SHP77 (cell line): ENCODE measurements at places on chromosomes 3 and 15.

- DNase-seq, result no peak
Observed at GRCh38 chr3:87268646-87269211, 7.7 kb downstream of the POU1F1 start.

DNA sequence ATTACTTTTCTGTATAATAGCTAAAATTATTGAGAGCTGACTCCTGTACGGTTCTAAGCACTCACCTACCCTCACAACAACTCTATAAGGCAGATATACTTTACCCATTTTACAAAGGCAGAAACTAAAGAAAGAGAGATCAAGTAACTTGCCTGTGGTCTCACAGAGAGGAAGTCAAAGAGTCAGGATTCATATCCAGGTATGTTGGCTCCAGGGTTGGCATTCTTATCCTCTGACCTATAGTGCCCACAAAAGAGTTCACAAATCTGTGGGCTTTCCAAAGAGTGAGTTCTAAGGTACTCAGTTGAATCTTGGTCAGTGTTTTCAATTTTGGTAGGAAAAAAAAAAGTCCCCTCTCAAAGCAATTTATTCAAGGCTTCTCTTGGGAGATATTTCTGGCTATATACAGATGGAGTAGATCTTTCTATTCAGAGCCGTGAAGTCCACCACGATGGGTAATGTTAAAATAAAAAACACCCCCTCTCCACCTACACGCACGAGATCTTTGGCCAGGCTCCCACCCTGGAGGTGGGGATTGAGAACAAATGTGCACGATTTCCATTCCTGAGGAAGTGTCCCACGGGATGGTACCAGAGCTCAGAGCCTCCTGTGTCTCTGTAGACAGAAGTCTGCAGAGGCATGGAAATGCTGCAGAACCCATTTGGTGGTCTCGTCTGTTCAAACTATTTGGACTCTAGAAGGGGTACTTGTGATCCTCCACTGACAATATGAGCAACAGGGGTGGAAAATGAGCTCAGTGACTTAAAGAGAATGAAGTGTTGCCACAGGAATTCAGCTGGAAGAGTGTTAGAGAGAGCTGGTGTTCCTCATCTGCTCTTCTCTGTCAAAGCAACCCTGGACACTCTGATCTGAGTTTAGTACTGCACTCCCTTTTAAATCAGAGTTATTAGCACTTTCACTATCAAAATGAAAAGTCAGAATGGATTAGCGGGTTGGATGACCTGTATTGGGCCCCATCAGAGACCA is 212.1 kb upstream of the EIF1B start:
- no peak for DNase-seq

GRCh38 chr3:75303741-75304140 is 360.4 kb upstream of the FRG2C start:
- DNase-seq, result no peak

DNA sequence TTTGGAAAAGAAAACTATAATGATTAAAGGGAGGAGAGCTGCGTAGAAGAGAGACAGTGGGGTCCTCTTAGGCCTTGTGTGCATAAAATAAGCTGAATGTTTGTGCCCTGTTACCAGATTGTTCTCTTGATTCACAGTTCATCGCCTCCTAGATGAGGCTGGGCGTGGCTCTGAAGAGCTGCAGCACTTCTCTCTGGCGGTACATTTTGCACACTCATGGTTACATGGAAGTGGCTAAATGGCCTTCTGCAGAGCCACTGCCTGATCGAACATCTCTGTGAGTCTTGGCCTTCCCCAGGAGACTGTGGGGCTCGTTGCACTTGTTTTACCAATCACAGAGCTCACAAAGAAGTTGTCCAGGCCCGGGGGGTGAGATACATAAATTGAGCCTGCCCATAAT is 208.8 kb downstream of the GABRG3 start:
- no peak for DNase-seq

DNA sequence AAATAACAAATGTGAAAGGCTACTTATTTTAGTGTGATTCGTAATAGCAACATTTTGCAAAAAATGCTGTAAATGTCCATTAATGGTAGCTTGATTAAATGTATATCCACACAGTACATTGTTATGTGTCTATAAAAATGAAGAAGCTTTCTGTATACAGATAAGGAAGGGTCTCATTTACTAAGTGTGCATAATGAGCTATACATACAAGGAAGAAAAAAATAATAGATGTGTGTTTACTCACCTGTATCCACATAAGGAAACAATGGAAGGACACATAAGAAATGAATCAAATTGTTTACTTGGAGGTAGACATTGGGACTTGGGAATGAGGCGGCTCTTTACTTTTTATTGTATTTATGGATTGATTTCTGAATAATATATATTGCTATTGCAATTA is 34.9 kb downstream of the MED12L start:
- no peak for DNase-seq

DNA sequence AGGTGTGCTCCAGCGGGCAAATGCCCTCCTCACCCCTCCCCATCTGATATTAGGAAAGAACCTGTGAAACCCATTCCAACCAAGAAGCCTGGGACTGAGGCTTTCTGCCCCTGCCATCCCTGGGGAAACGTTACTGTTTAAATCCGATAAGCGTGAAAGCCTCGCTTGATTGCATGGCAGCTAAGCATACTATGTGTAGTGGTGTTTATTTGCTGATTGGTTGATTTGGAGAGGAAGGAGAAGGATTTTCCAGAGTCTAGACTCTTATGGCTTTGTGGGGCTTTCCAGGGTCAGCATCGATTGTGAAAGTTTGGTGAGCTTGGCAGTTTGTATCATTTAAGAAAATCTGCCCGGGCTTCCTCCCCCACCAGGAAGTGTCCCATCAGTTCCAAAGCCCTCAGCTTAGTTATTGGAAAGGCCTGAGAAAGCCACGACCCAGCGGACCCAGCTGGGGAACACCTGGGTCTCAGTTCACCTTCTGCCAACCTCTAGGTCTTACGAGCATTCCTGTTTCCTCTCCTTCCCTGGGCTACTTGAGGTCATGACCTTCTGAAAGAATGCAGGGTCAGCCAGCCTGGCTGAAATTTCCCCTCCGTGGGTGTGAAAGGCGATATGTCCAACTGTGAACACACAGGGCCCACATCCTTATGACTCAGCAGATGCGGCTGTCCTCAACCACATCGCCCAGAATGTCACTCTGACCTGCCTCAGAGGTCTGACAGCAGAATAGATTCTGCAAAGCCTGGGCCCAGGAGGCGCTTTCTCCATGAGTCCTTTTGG is 62.8 kb upstream of the HERC1 start:
- DNase-seq, result no peak

DNA sequence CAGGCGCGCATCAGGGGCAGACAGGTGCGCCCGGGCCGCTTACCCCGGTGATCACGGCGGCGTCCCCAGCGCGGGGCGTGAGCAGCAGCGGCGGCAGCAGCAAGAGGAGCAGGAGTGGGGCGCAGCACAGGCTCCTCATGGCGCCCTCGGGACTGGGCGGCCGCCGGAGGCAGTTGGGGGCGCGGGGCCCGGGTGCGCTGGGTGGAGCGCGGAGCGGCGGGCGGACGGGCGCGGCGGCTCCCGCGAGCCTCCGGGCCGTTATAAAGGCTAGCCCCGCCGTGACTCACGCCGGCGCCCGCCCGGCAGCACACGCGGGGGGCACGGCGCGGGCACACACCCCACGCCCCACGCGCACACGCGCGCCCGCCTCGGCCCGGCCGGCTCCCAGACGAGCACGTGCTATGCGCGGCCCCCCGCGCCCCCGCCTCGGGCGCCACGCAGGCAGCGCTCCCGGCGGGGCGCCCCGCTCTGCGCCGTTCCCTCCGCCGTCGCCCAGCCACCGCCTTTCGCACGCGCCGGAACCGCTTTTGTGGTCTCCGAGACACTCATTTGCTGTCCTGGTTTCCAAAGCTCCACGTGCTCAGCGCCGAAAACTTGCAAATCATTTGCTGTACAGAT is at the start of gene PROK2:
TSS of gene PROK2 (minus strand) at position 235 of the 618 bp plus-strand sequence. CDS start at position 139, 96 bp downstream.
- DNase-seq, result no peak

- no peak for DNase-seq
Observed at GRCh38 chr15:35560870-35561269, 14.9 kb upstream of the DPH6 start.

DNA sequence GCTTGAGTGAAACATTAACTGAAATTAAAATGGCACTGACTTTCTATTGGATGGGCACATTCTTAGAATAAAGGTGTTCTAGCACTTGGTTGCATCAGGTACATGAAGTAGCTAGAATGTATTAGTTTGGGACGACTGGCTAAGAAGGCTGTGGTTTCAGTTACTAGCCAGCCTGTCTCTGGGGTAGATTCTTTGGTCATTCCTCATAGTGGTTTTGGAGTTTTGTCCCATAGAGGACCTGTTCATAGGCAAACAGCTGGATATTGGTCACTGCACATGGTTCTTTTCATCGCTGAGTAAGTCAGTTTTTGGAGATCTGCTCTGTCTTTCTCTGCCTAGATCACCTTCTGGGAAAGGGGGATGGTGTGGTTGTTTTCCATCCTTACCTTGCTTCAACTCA is 55.3 kb downstream of the ADAMTSL3 start:
- DNase-seq, result no peak

DNA sequence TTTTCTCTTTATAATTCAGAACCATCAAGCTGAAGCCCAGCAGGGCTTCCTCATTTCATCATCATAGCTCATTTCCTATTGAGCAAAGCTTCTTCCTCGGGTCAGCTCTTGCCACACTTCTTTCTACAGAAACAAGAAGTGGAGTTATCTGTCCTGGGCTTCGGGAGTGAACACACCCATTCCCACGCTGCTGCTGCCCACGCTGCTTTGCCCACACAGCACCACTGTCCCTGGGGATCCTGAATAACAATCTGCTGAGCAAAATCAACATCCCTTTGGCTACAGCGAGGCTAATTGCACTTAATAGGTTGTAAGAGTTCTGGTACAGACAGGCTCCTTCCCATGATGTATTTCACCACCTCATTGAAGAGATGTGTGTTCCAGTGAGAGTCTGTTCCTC is 23.7 kb downstream of the CEP19 start:
- no peak for DNase-seq

DNA sequence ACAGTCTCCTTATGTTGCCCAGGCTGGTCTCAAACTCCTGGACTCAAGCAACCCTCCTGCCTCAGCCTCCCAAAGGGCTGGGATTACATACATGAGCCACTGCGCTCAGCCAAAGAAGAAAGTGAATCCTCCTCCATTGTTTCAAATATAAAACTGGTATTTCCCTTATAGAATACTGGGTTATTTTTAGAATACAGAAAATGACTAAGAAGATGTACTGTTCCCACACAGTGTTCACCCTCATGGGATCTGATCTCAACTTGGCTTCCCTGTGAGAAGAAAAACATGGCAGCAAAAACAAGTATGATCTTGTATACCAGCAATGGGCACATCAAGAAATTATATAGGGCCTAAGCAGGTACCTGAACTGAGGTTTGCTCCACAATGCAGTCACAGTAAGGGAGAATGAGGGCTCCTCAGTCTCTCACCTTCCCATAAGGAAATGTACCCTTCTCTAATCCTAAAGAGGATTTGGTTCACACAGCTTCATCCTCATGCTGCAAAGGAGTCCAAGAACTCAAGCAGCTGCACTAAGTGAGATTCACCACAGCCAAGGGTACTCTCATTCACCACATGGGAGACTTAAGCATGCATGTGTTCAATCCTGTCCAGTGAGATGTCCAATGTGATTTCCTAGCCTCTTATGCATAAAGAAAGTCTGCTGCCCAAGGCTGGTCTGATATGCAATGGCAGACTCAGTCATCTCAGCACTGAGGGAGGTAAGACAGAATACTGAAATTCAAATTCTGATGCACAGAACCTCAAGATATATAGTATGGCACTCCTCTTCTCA is 25.8 kb downstream of the USP4 start:
- no peak for DNase-seq

- DNase-seq, result no peak
Observed at GRCh38 chr3:55724821-55725220, 237.7 kb upstream of the WNT5A start.

DNA sequence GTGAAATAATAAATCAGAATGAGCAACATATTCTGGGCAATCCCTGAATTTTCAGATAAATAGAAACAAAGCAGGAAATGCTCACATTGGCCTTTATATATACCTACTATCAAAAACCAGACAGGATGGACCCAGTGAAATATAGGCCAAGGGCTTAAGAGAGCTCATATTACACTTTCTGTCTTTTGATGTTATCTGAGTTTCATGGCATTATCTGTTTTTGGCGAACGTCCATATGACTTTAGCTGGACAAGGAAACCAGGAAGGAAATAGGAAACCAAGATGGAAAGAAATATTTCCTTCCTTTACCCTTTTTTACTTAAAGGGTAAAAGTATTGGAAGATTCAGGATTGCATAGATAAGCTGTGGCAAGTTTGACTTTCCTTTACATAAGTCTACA is 274.8 kb downstream of the THSD4 start:
- DNase-seq, result no peak

GRCh38 chr3:197068077-197068476 is 38.5 kb upstream of the MELTF start:
- DNase-seq, result no peak

GRCh38 chr3:168187233-168187632 is 91.5 kb upstream of the GOLIM4 start:
- DNase-seq, result no peak

GRCh38 chr3:152038490-152038889 is 165.0 kb downstream of the SUCNR1 start:
- no peak for DNase-seq

DNA sequence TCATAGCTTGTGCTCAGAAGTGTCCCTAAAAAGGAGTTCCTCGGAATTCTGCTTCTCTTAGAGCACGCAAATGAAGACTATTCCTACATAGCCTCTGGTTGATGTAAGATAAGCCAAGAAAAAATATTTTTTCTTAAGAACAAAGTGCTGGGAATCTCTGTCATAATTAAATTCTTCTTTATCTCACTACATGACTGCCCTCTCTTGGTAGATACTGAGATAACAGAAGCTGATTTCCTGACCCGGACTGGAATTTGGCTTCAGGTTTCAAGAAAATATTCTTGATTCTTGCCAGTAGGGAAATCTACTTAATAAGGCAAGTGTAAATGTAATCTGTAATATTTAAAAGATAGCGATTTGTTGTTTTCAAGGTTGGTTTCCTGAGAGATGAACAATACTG is 31.3 kb upstream of the SETMAR start:
- DNase-seq, result peak; percentile 27

- no peak for DNase-seq
Observed at GRCh38 chr3:45911511-45912226, 25.3 kb downstream of the CCR9 start.

DNA sequence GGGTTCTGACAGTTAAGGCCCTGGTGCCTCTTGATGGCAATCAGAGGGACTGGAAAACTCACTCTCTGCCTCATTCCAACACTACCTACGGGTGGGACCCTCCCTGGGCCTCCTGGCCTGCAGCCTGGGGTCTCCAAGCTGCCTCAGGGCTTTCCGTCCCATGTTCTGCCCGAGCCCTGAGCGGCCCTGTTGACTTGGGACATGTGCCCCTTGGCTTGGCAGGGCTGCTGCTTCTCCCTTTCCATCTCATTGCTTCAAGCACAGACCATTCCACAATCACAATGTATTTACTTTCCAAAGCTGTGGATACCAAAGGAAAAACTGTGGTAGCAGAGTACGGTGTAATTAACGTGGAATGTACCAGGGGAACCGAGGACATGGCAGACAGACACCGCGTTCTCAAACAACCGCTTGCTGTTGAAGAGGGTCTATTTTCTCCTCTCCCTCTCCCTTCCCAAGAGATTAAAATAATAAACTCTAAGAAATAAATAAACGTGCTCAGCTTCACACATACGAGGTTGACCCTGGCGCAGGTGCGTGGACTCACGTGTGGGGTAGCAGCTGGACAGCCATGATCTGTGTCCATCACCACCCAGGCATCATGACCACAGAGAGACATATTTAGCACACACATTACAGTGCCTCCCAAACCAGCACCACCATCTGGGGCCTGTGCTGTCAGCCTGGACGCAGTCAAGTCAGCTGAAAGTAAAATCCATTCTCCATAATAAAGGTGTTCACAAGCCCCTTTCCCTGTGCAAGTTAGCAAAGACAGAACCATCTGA is 172.0 kb downstream of the XXYLT1 start:
- DNase-seq, result no peak
